Activated CD4-positive, alpha-beta T cell treated with anti-CD3 and anti-CD28 coated beads, Interleukin-2, amount 50 U/mL, for 4 hours (primary cell): ENCODE measurements at places on chromosomes 12 and 14.

- DNase-seq, result peak; percentile 23
Measured at GRCh38 chr14:61662437-61663311, 32.6 kb upstream of the HIF1A start.

DNA sequence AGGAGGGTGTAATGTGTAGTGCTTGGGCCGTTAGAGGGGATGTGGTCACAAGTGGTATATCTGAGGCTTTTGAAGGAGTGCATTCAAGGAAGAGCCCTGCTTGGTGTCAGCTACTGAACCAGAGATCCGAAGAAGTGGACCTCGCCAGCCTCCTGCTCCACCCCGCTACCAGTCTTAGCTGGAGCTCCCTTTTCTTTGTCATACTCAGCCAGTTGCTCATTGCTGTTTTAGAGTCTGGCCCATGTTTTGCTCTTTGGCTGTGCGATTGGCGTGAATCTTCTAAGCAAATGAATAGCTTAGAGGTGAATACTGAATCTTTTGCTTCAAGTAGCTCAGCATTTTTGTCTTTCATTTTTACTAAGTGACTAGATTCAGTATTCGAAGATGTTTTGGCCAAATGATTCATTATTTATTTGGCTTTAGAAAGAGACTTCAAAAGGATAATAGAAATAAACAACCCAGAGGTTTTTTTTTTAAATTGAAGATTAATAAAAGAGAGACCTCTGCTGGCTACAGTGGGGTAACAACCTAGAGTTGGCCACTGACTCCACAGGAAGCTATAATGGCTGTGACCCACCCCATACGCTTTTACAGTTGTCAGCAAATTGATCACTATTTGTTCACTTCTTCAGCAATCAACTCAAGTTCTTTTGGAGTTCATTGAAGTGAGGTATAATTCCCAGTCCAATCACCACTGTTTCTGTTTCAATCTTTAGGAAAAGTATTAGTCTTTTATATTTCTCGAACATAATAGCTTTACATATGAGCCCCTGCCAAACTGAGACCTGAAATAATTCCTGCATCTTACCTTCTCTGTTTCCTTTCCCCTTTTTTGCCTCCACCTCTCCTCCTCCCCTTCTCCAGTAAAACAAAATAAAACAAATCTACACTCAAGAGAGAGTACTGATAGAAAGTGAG is 19.9 kb downstream of the CDKN1B start:
- DNase-seq, result no peak

DNA sequence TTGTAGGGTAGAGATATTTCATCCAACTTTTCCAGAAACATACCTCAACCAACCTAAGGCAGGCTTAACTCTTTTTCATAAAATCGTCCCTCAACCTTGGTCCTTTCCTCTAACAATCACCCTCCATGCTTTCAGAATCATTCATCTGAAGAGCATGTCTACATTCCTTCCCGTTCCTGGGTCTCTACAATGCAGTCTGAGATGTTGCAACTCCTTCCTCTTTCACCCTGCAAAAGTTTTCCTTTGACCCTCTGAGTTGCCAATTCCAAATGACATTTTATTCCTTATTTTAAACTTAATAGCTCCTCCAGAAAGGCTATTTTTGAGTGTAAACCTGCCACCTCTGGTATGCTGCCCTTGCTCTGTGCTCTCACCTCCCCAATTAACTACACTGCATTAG is 16.7 kb downstream of the SLC7A7 start:
- no peak for DNase-seq

- DNase-seq, result no peak
Measured at GRCh38 chr12:78192979-78193378, 362.3 kb downstream of the NAV3 start.

- no peak for DNase-seq
Measured at GRCh38 chr12:60194678-60195077, 598.8 kb downstream of the SLC16A7 start.
